CD14-positive monocyte (primary cell): ENCODE measurements at places on chromosomes 5 and 9.

- DNase-seq = no peak
These were observed 123.5 kb upstream of the TARS1 start for GRCh38 chr5:33317271-33317670.

DNA sequence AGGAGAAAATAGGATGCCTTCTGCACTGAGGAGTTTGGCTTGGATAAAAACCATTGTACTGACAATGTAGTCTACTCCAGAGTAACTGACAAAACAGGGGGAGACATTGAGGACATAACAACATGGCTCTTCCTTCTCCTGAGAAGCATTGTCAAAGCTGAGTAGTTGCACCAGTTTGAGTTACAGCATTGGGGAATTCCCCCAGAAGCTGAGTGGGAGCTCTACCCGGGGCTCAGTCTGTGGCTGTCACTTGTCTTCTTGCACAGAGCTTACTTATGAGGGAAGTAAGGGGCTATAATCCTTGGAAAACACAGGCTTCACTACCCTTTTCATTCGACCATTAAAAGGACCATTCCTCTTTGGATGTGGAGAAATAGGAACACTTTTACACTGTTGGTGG lies 21.2 kb downstream of the HSPB3 start:
- DNase-seq = no peak

GRCh38 chr5:150491876-150492275 lies 16.1 kb upstream of the NDST1 start:
- no peak for DNase-seq

GRCh38 chr5:176466245-176466871 lies 18.2 kb downstream of the FAF2 start:
- peak; percentile 50 for DNase-seq
